ENCODE measurements at places on chromosomes 1 and 21. TPM values are rescaled to one million over a fixed set of nuclear protein-coding genes. Genes with fewer than 3 reads are reported as not detected.

DNA sequence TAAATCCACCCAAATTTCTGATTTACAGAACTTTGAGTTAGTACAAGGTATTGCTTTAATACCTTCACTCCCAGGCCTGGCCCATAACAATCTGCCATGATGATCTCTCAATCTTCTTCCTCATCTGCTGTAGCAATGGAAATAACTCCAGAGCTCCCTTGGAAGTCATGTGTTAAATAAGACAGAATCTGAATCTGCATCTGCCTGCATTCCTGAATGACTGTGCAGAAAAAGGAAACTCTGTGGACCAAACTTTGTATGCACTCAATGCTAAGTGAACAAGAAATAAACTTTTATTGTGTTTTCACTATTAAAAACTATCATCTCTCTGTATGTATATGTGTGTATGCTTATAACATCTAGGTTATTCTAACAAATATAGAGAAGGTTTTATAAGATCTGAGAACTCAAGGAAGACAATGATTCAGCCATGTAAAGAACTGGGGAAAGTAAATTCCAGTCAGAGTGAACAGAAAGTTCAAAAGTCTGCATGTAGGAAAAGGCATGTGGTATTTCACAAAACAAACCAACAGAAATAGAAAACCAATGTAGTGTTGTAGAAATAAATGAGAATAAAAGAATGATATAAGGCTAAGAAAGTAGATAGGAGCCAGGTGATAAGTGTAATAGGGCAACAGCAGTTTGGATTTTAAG, 390.2 kb downstream of the USH2A start:
- H3K27ac ChIP-seq, result no peak overlapping the region
- no peaks in the 10 kb centered on the region for H3K4me1 ChIP-seq
- H3K27me3 ChIP-seq, result peaks cover 2% of the 10 kb centered on the region
- H3K4me3 ChIP-seq, result no peak overlapping the region
- no peak for DNase-seq

- no peaks in the 10 kb centered on the region for H3K27me3 ChIP-seq
- no peak overlapping the region for H3K4me3 ChIP-seq
- no peaks in the 10 kb centered on the region for H3K36me3 ChIP-seq
- no peak overlapping the region for H3K27ac ChIP-seq
- DNase-seq, result peak; percentile 24
Observed at GRCh38 chr1:231924180-231924579, 297.6 kb downstream of the DISC1 start.

DNA sequence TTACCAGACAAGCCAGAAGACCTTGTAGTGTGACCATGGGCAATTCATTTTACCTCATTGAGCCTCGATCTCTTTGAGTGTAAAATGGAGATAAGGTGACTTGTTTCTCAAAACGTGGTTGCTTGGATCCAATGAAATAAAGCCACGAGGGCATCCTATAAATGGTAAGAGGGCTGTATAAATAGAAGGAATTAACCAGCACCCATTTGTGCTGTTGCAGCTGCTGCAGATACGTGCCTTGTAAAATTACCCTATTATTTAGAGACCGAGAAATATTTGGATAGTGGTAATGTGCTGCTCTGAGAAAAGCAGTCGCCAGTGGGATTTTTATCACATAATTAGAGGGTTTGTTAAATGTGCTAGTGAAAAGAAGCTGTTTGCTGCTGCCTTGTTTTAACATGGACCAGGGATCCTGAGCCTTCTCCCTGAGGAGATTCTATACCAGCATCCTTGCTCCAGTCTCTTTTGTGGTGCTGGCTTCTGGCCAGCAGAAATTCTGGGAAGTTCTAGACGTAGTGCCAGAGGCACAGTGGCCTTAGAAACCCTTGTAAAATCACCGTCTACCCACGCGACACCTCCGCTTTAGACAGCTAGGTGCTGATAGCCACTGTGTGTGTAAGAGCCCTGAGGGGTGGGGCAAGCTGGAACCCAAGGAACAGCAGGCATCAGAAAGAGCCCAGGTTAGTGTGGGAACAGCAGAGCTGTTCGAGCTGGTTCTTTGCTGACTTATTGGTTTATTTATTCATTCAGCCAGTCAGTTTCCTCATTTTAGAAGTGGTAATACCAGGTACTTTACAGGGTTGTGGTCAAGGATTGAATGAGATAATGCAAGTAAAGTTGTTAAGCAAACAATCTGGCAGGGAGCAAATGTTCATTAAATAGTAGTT, 137.5 kb downstream of the NOS1AP start:
- H3K27ac ChIP-seq, result no peak overlapping the region
- no peak overlapping the region for H3K4me3 ChIP-seq
- no peaks in the 10 kb centered on the region for H3K36me3 ChIP-seq
- H3K27me3 ChIP-seq, result no peaks in the 10 kb centered on the region
- H3K4me1 ChIP-seq, result peaks cover 7% of the 10 kb centered on the region

RAB42 gene
- polyA plus RNA-seq, result 37.1 TPM

GRCh38 chr1:206786212-206786886, 14.1 kb upstream of the IL10 start:
- no peaks in the 10 kb centered on the region for H3K4me1 ChIP-seq
- no peaks in the 10 kb centered on the region for H3K27me3 ChIP-seq
- no peak for DNase-seq
- no peak overlapping the region for H3K4me3 ChIP-seq
- H3K36me3 ChIP-seq, result no peaks in the 10 kb centered on the region

- peaks cover 4% of the 10 kb centered on the region for H3K27me3 ChIP-seq
- H3K4me3 ChIP-seq, result no peak overlapping the region
- H3K36me3 ChIP-seq, result no peaks in the 10 kb centered on the region
- H3K27ac ChIP-seq, result no peak overlapping the region
- peaks cover 2% of the 10 kb centered on the region for H3K4me1 ChIP-seq
Observed at GRCh38 chr1:153793261-153793972, 18.2 kb downstream of the SLC27A3 start.

DNA sequence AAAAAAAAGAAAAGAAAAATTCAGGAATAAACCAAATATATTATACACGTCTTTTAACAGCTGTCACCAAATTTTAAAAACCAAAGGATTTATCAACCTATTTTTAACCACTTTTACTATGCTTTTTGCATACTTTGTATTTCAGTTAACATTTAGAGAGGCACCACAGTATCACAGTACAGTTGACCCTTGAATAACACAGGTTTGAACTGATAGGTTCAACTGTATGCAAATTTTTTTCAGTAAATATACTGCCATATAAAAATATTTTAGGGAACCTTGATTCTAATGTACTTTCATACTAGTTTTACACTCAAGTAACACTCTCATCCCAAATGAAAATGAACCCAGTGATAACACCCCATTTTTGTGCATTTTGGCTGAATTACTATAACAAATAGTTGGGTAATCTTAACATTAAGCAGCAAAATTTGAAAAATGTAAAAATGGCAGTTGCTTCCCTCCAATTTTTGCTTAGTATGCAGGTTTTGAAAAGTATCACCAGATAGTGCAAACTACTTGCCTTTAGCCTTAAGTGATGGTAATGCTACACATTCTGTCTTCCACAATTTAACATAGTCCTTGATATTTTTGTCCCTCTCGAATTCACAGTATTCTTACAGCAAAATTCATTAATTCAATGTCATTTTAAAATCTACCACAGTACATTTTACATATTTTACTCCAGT, 10.8 kb upstream of the ADCY10 start:
- H3K4me3 ChIP-seq, result no peak overlapping the region
- peaks cover 12% of the 10 kb centered on the region for H3K4me1 ChIP-seq

KCND3 gene
- polyA plus RNA-seq, result 2.5 TPM

GRCh38 chr1:228177721-228178710, 12.4 kb downstream of the IBA57 start:
- H3K27ac ChIP-seq, result peak overlapping the region; percentile 13
- no peaks in the 10 kb centered on the region for H3K4me1 ChIP-seq
- DNase-seq, result no peak
- no peaks in the 10 kb centered on the region for H3K27me3 ChIP-seq
- no peak overlapping the region for H3K4me3 ChIP-seq

CFHR5 gene
- not detected for polyA plus RNA-seq

- H3K36me3 ChIP-seq, result no peaks in the 10 kb centered on the region
- H3K27me3 ChIP-seq, result peaks cover 11% of the 10 kb centered on the region
- H3K4me3 ChIP-seq, result no peak overlapping the region
- no peak overlapping the region for H3K27ac ChIP-seq
- no peak for DNase-seq
Observed at GRCh38 chr1:225944951-225945350, 3.9 kb upstream of the LEFTY2 start.

L1TD1 gene
- 1.3 TPM for polyA plus RNA-seq

DNA sequence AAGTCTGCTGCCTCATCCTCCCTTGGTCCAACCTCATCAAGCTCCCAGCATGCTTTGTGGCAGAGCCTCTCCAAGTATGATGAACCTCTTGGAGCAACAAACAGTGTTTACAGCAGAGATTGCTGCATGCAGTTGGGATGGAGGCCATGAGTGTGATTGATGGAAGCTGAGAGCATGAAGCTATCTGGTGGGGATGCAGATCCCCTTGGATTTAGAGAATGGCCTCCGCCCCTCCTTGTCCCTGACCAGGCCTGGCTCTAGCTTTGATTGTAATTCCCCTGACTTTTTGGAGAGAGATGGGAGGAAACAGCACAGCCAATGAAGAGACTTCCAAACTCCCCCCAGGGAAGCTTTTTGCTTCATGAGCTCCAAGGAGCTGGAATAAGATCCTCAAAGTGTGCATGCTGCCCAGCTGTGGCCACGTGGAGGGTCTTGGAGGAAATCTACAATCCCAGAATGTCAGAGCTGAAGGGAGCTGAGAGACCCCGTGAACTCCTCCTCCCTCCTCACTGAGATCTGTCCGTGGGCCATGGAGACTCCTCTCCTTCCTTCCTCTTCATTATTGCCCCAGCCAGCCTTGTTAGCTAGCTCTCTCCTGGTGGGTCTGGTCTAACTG, 165.3 kb upstream of the USP24 start:
- no peak overlapping the region for H3K27ac ChIP-seq
- H3K4me1 ChIP-seq, result no peaks in the 10 kb centered on the region
- peak; percentile 41 for DNase-seq
- H3K4me3 ChIP-seq, result no peak overlapping the region
- H3K36me3 ChIP-seq, result no peaks in the 10 kb centered on the region

DNA sequence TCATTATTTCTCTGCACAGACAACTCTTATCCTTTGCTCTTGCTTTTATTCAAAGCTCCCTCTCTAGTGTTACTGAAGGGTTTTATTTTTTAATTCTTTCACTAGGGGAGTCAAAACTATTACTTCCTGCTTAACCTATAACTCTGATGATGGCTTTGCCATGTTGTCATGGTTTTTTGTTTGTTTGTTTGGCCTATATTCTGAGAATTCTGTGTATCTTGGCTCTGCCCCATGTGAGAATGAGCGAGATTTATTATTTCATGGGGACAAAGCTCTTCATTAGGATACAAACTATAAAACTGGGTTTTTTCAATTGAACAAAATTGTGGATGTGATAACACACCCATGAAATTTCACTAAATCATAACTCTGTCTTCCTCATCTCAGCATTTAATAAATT, 190.5 kb upstream of the C1orf105 start:
- no peaks in the 10 kb centered on the region for H3K27me3 ChIP-seq
- no peaks in the 10 kb centered on the region for H3K36me3 ChIP-seq
- no peak overlapping the region for H3K27ac ChIP-seq
- H3K4me3 ChIP-seq, result no peak overlapping the region

DNA sequence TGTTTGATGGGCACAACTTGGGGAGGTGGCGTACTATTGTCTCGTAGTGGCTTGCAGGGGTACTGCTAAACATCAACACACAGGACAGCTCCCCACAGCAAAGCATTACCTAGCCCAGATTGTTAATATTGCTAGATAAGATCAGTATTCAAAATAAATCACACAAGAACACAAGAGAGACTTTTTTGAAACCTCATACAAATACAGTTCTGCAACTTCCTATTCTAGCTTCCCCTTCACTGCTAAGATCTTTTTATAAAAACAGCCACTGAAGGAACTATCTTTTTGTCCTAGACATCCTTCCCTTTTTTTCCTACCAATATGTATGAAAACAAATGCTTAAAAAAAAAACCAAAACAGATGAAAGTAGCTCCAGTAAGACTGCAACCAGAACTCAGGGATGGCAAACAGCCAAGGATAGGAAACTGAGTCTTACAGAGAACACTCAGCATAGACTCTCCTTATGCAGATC, 137.8 kb upstream of the KRTAP19-8 start:
- no peaks in the 10 kb centered on the region for H3K36me3 ChIP-seq
- no peaks in the 10 kb centered on the region for H3K27me3 ChIP-seq
- H3K27ac ChIP-seq, result no peak overlapping the region

DNA sequence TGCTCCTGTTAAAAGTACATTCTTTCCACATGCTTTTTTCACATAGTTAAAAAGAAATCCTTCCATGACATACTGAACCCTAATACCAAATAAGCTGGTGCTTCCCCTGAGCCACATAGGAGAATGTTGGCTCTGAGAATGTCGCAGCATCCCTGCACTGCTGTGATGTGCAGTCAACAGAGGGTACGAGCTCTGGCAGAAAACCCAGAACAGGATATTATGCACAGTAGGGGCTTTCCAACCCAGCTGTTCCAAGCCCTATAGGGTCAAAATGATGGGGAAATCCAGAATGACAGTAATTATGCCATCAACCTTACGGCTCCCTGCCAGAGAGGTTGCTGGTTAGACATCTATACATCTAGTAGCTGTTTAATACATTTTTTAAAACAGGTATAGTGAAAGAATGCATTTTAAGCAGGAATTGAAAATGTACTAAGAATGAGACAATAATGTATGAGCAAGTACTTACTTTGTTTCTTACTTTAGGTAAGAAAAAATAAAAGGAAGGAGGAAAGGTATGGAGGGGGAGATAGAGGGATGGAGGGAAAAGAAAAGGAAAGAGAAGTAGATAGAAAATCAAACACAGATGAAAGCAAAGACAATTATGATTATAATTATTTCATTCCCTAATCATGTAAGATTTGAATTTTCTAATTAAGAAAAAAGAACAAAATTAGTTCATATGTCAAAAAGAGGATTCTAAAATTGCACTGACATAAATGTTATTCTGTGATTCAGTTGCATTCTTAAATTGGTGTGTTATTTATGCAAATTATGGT, 126.0 kb downstream of the NR5A2 start:
- no peak overlapping the region for H3K4me3 ChIP-seq
- H3K27ac ChIP-seq, result no peak overlapping the region

ATXN7L2 gene
- 6.1 TPM for polyA plus RNA-seq
